Breast epithelium (tissue), 4 donors: ENCODE measurements at places on chromosomes 1 and 21.

- no peak for DNase-seq
These were observed 38.6 kb downstream of the GADD45A start for GRCh38 chr1:67723620-67724019.

GRCh38 chr21:25912402-25912746 is 177.6 kb downstream of the GABPA start:
- DNase-seq, result no peak

GRCh38 chr1:234488054-234489006 is 9.4 kb upstream of the TARBP1 start:
- DNase-seq, result no peak

DNA sequence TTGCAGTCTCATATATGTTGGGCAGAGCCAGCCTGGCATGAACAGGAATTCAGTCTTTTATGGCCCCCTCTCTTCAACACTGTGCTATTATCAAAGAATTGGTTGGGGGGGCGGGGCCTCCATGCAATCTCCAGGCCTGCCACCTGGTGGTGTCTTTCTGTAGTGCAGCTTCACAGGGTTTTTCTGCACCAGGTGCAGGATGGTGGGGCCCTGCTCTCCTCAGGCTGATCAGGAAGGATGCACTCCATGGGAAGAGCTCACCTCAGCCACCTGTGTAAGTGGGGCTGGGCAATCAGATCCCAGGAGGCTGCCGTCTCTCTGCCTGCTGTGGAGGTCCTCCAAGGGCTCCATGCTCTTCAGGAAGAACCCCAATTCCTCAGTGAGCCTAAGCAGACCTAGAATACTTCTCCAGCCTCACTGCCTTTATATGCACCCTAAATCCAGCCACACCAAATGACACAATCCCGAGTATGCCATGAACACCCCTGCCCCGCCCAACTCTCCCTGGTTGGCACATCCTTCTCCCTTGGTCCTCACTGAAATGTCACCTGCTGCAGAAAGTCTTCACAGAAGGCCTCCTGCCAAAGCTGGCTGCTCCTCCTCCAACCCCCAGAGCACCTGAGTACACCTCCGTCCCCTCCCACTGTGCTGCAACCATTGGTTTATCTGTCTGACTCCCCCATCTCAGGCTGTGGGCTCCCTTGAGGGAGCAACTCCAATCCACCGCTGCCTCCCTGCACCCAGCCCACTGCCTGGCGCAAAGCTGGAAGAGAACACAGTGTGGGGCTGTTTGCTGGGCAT is 16.5 kb downstream of the STK40 start:
- peak; percentile 80 for DNase-seq

DNA sequence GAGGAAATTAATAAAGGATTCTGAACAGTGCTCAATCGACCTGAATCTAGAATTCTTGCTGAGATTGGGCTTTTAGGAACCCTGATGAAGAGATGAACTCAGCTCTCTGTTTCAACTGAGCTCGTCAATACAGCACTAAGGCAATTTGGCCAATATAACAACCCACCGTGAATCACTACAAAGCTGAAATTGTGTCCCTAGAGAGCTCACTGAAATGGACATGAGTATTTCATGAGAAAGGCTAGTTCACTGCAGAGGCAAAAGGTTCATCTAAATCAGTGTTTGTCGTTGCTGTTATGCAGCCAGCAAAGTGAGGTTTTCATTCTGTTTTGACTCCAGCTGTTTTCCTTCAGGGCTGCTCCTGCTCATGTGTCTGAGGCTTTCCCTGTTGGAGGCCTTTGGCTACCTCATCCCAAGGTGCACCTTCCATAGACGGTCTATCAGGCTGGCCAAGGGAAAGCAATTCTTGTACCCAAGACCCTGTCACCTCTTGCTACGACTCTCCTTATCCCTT is 83.5 kb downstream of the URB2 start:
- DNase-seq, result no peak

DNA sequence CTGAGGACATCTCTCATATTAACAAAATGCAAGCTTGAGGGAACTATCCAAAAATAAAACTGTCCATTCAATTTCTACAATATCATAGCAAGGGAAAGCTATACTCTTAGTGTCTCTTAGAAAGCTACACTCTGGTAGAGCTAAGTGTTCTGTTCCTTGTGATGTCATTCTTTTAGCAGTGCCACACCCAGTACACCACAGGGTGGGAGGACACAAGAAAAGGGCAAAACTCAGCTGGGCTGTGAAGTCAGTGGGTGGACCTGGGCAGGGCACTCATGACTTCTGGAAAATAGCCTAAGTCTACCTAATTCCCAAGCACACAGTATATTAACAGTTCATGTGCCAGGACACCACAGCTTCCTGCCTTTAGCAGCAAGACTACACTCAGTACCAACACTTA is 42.2 kb upstream of the TNFSF4 start:
- DNase-seq, result no peak
